ENCODE measurements at places on chromosomes 2 and 18.

DNA sequence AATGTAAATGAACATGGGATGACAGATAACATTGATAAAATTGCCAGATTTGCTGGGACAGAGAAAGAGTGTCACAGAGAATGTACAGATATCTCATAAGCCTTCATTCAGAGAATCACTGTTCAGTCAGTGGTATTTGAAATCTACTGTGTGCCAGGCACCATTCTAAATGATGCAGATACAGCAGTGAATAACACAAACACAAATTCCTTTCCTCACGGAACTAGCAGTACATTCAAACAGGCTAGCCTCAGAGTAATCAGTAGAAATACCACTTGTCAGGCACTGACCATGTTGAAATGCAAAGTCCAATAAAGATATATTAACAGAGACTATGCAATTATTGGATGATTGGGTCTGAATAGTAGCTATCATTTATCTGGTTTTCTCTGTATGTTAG is 211.0 kb downstream of the RDH14 start:
- no peak for DNase-seq

DNA sequence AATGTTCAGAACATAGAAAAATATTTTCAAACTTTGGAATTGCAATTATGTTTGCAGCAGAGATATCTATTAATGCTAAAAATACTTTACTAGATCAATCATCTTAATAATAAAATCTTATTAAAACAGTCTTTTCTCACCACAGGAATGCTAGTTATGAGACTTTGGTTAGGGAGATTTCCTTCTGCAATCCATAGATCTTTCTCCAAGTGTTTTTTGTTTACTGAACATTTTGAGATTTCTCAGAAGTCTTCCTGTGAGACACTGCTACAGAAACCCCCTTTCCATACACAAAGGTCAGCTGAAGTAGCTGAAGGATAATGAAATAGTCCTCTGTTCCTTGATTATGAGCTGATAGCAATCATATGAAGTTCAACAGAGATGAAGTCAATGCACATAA is 59.4 kb upstream of the RAPH1 start:
- DNase-seq: no peak

GRCh38 chr2:88574445-88574844 is 52.8 kb downstream of the EIF2AK3 start:
- DNase-seq: no peak

- no peak for DNase-seq
These were observed 3.1 kb downstream of the STK39 start for GRCh38 chr2:168244318-168244717.

DNA sequence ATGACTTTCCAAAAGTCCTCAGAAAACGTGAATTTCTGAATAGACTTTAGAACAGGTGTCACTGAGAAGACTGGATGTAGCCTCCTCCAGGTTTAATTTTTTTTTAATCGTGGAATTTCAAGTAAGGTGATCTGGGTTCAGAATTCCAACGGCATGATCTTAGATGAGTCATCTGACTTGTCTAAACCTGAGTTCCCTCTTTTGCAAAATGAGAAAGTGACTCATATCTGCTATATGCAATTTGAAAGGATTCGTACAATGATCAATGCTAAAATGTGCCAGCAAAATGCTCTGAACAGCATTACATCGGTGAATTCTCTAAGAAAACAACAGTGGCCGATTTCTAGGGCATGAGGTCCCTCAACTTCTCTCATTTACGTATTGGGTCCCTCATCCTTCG is 69.1 kb upstream of the ZNF516 start:
- DNase-seq: no peak

DNA sequence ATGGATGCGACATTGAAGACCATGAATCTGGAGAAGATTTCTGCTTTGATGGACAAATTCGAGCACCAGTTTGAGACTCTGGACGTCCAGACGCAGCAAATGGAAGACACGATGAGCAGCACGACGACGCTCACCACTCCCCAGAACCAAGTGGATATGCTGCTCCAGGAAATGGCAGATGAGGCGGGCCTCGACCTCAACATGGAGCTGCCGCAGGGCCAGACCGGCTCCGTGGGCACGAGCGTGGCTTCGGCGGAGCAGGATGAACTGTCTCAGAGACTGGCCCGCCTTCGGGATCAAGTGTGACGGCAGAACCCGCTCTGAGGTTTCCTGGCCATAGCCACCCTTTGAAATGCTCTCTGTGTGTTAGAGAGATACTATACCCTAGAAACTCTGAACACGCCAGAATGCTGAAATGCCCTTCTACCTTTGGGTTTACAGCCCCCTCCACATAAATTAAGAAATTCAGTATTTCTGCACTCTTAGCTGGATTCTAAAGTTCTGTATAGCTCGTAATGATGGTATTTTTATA is 659 bp downstream of the CHMP1B start:
- peak; percentile 15 for DNase-seq

DNA sequence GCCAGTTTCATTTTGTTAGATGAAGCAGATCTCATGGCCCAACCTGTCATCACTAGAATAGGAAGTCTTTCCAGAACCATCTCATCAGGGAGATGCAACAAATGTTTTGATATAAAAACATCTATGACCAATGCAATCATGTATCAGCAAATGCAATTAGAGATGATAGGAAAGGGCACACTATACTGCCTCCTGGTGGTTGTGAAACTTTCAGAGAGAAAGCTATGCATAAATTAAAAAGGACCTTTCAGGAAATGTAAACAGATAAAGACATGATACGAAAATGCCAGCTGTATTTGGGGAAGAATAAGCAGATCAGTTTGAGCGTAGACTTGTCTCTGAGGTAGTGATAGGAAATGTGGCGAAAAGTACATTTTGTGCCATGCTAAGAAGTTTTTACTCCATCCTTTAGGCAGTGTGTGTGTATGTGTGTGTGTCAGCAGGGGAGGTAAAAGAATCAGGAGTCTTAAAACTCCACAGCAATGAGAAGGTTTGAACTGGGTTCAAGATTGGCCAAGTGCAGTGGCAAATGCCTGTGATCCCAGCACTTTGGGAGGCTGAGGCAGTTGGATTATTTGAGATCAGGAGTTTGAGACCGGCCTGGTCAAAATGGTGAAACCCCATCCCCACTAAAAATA is 479.3 kb downstream of the CPS1 start:
- no peak for DNase-seq

DNA sequence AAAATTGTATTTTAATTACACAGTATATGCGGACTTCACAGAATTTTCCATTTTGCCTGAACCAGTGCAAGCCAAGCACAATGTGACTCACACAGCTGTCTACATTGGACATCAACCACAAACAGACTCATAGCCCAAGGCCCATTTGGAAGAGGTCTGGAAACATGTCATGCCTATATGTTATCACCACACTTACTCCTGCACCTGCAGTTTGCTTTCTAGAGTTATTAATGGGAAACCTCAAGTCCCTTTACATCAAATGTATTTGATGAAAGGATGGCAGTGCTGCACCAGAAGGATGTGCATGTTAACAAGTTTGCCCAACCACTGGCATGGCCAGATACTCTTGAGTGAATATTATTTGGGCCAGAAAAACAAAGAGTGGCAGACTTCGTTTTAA is 548.9 kb upstream of the CDH2 start:
- DNase-seq: no peak

DNA sequence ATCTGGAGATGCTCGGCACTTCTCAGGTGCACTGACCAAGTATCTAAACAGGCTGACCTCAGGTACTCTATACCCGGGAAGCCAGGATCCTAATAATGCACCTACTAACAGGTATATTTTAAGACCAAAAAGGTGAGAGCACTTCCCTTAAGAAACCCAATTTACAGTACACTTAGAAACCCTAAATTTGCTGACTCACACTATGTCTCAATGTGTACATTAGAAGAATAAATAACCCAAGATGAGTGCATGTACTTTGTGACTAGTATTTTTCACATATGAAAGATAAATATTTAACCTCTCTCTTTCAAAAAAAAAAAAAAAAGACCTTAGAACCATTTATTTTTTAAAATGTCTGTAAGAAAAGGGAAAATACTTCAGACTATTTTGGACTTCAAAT is 118.8 kb downstream of the ZNF516 start:
- DNase-seq: no peak

- no peak for DNase-seq
These were observed 71.5 kb downstream of the BABAM2 start for GRCh38 chr2:27962006-27962405.

DNA sequence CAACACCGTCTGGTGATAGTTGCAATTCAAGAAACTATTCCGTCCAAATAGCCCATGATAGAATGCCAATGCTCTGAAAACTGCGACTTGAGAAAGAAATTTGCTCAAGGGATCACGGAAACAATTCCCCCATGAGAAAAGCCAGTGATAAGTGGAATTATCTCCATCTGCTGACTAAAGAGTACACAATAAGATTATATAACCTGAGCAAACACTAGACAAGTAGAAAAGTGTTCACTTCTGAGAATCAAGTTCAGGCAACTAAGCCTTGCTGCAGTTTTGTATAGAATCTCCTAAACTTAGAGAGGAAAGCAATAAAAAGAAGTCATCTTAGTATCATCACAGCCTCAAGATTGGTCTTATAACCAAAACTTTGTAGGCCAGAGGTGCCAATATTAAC is 336.3 kb upstream of the NRXN1 start:
- no peak for DNase-seq

DNA sequence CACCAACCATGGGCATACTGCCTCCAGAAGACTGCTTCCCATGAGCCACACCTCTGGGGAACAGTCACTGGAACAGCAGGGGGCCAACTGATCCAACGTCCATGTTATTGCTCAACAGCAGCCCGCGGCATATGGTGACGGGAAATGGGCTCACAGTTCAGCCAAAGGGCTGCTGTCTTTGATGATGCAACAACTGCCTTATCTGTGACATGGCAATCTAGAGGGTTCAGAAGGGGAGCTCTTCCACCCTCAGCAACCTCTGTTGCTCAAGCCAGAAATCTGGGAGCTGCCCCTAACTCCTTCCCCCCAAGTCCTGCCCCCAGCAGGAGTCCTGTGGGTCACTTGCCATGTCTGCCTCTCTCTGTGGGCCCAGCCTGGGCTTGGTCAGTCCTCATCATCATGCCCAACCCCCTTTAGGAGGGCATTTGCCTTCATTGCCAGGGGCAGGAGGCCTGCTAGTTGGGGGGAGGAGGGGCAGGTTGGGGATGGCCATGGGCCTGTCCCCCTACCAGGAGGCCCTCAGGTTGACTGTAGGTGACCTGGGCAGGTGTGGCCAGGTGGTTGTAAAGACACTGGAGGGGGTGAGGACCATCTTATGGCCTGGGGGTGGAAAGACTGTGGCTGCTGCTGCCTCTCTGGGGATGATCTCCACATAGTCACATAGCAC is 212.9 kb downstream of the CYP26B1 start:
- no peak for DNase-seq

DNA sequence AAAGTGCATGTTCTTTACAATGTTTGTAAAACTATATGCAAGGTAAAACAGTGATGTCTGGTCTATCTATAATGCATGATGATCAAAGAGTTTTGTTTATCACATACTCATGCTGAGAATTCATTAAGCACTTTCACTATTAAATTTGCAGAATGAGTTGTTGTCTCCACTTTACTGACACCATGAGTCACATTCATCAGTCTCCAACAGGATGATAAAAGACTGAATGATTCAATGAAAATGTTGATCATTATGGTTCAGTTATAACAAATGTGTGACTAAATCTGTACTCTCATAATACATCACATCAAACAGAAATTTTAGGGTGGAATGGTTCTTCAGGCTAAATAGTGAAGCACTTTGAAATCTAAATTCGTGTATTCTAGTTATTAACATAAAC is 129.0 kb downstream of the ERBB4 start:
- no peak for DNase-seq

DNA sequence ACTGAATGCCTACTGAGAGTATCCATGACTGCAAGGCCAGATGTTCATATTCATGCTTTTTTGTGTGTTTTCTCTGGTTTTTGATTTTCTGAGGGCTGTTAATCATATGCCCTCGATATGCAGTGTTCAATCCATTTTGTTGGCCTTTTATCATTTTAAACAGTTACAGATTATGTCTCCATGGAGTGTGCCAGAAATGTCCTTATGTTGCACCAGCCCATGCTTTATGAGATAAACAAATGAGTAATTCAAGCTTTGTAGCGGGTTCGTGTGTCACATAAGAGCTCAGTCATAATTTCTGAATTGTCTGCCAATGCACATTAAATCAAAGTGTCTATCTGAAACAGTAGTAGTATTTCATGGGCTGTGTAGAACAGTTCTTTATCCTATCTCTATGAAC is 583.0 kb downstream of the THSD7B start:
- no peak for DNase-seq

DNA sequence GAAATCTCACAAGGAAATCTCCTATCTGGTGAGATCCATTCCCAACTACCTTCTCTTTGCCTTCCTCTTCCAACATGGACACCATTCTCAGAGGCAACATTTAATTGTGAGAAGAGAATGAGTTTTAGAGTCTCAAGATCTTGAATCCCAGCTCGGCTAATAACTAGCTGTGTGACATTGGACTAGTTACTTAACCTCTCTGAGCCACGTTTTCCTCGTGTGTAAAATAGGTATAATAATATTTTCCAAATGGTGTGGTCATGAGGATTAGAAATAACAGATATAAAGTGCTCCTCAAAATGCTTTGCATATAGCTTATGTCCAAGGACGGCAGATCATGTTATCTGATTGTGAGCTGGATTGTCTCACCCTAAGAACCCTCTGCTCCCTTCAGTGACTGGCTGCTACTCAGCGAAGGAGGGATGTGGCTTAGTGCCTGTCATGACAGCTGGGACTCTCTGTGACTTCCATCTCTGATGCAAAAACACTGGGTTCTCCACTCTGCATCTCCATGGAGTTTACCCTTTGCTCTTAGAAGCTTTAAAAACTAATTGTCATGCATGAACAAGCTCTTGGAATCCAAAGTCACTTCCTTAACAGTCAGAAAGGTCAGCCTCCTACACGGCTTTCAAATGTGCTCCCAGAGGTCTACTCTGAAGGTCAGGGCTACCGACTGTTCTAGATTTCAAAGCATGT is 38.4 kb upstream of the MRPL19 start:
- no peak for DNase-seq

DNA sequence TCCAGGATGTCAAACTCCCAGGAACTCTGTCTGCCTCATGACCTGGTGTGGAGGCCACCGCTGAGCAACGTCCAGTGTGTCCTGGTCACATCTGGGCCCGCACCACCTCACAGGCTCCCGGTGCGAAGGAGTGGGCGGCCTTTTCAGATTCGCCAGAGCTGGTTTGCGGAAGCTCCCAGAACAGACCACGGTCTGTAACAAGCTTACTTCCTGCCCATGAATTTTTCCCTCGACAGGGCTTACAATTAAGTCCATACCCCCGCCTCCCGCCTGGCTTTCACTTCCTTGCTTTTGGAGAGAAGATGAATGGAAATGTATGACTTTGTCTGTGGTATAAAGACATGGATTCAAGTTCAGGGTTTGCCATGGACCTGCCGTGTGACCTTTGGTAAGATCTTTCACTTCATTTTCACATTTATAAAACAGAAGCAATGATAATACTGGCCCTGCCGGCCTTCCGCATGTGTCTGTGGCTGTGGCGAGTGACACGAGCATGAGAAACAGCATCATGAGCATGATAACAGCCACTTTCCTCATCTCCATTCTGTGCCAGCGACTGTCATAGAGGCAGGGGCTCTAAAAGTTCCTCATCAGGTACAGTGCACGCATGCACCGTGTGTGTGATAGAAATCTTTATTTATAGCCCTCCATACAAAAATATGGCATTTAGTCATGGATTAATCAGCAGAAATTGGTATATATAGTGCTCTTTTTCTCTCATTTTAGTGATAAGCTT is 31.0 kb upstream of the KCNF1 start:
- DNase-seq: no peak

All from stimulated activated CD4-positive, alpha-beta T cell treated with anti-CD3 and anti-CD28 coated beads, TNF-alpha, amount 100 ng/mL, for 48 hours (primary cell).